ENCODE measurements at places on chromosomes 3 and 15.

GRCh38 chr15:58538225-58538727 is 106.5 kb downstream of the LIPC start:
- DNase-seq: no peak

- no peak for DNase-seq
Observed at GRCh38 chr15:31733424-31733823, 296.9 kb upstream of the CHRNA7 start.

- DNase-seq: peak; percentile 51
Observed at GRCh38 chr3:59052803-59053411, 3.1 kb upstream of the CFAP20DC start.

- DNase-seq: no peak
Observed at GRCh38 chr3:6354653-6355052, 506.3 kb upstream of the GRM7 start.

DNA sequence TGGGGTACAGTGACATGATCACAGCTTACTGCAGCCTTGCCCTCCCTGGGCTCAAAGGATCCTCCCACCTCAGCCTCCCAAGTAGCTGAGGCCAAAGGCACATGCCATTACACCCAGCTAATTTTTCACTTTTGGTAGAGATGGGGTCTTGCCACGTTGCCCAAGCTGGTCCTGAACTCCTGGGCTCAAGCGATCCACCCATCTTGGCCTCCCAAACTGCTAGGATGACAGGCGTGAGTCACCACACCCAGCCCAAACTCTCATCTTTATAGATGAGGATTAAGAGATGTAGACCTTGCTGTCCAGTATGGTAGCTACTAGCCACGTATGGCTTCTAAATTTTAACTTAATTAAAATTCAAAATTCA is 4.4 kb upstream of the ABHD5 start:
- no peak for DNase-seq

DNA sequence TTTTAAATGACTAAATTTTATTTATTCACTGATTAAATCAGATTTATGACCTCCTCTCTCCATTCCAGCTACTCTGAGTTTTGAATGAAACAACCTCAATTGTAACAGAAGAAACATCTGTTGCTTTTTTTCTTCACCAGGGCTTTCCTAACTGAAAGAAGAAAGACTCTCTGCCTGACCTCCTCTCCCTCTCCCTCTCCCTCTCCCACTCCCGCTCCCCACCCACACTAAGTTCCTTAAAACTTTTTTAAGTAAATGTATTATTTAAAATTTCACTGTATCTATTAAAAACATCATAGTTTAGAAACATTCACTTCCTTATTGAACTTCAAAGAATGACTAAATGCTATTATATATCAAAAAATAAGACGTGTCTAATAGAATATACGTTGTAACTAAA is 122.0 kb downstream of the TFDP2 start:
- DNase-seq: no peak

- DNase-seq: peak; percentile 22
Observed at GRCh38 chr3:141575879-141576743, 89.3 kb downstream of the RASA2 start.

DNA sequence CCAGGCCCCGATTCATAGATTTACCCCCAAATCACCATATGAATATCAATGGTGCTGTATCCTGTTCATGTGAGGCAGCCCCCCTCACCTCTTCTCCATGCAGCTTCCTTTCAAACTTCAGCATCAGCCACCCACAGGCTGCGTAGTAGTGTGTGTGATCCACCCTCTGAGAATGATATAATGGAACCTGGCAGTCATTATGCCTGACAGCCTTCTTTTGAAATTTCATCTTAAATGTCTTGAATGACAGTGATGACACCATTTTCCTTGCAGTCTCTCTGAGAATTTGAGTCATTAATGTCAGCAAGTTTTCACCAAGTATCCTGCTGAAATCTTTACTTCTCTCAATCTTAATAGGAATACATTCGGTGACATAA is 3.5 kb upstream of the CLRN1 start:
- DNase-seq: no peak
